ENCODE measurements at places on chromosomes 2 and 18.
A peak's percentile ranks its signal among the peaks of the same experiment; 100 is the strongest.

- peak; percentile 55 for DNase-seq
Observed at GRCh38 chr2:43218702-43219382, 7.6 kb downstream of the ZFP36L2 start.

DNA sequence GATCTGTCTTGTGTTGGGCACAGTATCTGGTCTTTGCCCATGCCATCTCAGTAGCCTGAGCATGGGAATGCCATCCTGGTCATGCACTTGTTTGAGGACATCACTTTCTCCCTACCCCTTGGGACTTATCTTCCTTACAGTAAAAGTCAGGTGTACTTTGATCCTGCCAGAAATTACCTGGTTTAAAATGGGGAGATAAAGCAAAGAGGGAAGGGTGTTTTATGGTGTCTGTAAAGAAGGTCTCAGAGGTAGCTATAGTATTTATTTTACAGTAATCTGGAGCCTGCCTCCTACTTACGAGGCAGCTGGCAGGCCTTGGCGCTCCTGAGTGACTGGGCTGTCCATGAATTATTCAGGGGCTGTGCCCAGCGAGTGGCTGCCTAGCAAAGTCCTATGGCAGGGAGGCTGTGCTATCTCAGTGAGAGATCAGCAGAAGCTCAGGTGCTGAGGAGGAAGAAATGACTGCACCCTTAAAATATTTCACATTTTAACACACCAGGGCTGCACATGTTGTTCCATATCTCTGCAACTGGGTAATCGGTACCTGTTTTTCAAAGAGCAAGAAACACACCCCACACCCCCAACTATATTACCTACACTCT is 93.9 kb downstream of the SPTBN1 start:
- no peak for DNase-seq

DNA sequence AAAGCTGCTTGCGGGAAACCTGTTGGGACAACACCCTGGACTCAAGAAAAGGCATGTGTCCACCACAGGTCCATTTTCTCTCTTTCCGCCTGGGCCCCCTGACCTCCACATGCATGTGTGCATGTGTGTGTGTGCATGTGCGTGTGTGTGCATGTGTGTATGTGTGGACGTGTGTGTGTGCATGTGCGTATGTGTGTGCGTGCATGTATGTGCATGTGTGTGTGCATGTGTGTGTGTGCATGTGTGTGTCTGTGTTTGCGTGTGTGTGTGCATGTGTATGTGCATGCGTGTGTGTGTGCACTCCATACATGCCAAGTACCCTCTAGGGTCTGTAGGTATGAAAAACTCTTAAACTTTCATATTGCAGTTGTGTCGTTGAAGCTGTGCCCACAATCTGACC is 16.3 kb downstream of the CAPN14 start:
- no peak for DNase-seq

DNA sequence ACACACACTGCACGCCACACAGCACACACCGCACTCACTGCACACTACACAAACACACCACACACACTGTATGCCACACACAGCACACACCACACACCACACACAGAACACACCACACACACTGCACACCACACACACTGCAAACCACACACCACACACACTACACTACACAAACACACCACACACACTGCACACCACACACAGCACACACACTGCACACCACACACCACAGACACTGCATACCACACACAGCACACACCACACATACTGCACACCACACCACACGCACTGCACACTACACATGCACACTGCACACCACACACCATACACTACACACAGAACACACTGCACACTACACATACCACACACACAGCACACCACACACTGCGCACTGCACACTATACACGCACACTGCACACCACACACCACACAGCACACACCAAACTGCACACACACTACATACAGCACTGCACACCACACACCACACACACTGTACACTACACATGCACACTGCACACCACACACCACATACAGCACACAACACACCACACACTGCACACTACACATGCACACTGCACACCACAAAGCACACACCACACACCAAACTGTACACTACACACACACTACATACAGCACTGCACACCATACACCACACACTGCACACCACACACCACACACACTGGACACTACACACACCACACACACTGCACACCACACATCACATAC is 59.6 kb downstream of the ASB1 start:
- no peak for DNase-seq

DNA sequence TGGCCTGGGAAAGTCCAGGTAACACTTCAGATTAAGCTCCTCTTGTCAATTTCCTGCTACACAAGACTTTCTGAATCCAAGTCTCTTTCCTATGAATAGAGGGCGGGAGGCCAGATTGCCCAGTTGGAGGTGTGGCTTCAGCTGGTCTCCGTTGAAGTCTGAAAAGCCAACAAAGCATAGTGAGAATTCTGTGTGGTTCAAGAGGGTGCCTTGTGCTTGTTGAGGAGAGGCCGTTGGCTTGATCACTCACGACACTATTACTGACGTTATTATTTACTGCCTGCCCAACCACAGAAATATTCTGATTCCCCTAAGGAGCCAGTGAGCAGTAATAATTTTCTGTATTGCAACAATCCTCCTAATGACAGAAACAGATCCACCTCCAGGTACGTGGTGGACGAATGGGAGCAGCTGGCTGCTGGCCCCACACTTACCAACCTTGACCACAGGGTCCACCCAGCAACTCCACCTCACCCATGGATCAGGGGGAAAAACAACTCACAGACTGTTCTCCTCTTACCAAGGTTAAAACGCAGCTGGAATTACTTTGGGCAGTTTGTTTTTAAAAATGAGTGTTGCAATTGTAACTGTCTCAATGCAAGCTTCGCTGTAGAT is 21.9 kb downstream of the NRP2 start:
- DNase-seq = no peak

- DNase-seq = no peak
Observed at GRCh38 chr2:66888791-66889631, 454.1 kb downstream of the MEIS1 start.

DNA sequence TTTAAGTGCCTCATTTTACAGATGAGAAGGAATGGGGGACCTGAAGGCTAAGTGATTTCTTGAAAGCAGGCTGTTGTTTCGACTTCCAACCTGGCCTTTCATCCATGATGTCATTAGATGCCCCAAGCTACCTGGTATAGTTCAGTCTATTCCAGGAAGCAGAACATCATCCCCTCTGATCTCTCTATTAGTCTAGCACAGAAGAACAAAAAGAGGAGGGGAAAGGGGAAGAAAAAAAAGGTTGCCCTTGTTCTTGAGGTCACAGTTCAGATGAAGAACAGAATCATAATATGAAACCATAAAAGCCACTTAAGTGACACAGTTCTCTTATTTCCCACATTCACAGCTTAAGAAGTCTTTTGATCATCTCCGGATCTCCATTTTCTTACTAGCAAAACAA is 386.2 kb upstream of the HNRNPA3 start:
- no peak for DNase-seq

DNA sequence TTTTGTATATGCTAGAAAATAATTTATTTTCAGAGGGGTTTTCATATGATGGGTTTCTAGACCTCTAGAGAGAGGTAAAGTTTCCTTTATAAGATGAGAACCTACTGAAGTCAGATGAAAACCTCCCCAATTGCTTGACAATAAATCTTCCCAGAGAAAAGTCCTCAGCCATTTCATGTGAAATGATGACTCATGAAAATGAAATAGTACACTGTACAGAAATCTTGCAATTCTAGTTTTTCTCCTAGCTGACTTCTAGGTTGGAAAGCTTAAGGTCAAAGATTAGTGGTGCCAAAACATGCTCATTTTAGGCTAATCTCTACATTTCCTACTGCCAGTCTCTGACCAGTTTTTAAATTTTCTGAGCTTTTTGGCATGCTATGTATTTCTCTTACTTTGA is 826.5 kb upstream of the FSHR start:
- DNase-seq = no peak

- DNase-seq = no peak
Observed at GRCh38 chr2:15812187-15812780, 128.1 kb upstream of the MYCN start.

- DNase-seq = no peak
Observed at GRCh38 chr18:53991202-53991601, 233.3 kb downstream of the MBD2 start.

GRCh38 chr2:117981810-117982209 is 32.1 kb downstream of the CCDC93 start:
- DNase-seq = no peak

- peak; percentile 12 for DNase-seq
Observed at GRCh38 chr2:45169339-45170190, 160.3 kb upstream of the SIX2 start.

GRCh38 chr2:165874445-165875039 is 79.0 kb downstream of the TTC21B start:
- DNase-seq = no peak

GRCh38 chr2:126699018-126699417 is 43.1 kb downstream of the GYPC start:
- DNase-seq = no peak

- no peak for DNase-seq
Observed at GRCh38 chr2:143251681-143252080, 122.5 kb downstream of the ARHGAP15 start.

DNA sequence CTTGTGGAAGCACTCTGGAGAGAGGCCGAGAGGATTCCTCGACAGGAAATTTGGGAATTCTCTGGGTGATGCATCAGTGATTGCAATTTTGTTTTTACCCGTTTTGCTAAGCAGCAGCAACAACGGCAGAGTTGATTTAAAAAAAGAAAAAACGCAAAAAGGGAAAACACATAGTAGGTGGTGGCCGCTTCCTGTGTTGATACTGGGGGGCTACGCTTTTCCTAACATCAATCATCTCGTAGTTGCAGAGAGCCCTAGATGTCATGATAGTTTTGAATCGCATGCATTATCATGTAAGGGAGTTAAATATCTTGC is 271 bp upstream of the RBM43 start:
- no peak for DNase-seq

- DNase-seq = no peak
Observed at GRCh38 chr18:59145055-59145454, 5.4 kb downstream of the SEC11C start.

DNA sequence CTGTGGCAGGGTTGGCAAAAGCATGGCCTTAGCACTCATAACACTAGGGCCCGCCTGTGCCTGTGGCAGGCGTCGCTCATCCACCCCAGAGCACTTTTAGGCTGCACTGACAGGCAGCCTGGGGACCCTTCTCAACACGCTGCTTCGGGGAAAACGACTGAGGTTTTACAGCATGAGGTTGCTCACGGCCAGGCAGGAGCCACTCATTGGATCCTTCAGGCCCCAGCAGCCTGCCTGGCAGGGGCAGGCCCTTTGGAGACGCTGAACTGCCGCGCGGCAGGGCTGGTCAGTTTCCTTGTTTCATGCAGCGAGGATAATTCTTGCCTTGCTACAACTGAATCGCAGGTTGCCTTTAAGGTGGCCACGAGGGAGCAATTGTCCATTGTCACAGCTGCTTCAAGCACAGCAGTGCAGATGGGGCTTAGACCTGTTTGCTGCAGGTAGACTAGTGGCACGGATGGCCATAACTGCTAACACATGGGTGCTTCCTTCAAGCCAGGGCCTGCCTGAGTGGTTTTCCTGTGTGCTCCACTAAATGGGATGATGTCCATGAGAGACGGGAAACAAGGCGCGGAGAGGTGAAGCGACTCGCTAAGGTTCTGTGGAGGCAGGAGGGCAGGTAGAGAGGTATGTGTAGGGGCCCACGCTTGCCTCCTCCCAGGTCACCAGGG is 49.9 kb upstream of the HS6ST1 start:
- no peak for DNase-seq

- DNase-seq = no peak
Observed at GRCh38 chr2:45083175-45083574, 73.9 kb upstream of the SIX2 start.

DNA sequence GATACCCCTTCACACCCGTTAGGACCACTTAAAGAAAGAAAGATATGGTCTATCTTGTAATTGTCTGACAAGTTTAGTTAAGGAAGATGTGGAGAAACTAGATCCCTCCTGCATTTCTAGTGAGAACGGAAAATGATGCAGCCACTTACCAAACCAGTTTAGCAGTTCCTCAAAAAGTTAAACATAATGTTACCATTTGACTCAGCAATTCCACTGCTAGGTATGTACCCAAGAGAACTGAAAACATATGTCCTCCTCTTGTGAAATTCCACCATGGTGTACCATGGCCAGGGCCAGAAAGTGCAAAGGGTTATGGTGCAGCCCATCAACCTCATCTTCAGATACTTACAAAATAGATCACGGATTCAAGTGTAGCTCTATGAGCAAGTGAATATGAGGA is 79.0 kb upstream of the ID2 start:
- DNase-seq = no peak

DNA sequence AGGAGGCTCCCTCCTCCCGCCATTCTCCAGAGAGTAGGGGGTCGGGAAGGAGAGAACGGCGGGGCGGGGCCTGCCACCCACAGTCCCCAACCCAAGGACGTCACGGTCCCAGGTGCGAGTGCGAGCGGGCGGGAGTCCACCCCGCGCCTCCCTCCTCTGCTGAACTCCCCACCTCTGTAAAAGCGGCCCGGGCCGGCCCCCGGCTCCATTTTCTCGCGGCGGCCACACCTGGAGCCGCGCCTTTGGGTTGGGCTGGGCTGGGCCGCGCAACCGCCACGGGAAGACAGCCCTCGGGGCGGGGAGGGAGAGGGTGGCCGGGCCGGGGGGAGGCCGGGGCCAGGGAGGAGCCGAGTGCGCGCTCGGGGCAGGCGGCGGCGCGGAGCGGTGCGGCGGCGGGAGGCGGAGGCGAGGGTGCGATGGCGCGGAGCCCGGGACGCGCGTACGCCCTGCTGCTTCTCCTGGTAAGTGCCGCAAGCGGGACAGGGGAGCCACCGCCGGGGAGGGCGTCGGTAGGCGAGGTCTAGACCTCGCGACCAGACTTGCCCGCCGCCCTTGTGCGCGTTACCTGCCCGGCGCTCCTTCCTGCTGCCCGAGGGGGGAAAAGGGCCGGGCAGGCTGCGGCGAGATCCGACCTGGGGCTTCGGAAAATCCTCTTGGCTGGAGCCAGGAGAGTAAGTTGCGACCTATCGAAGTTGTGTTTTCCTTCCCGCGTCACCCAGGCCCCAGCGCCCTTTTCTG is at the start of gene DSG2:
Gene DSG2 (plus strand): TSS at position 342 of the 738 bp plus-strand sequence. CDS start 75 bp downstream, at position 417.
- peak; percentile 42 for DNase-seq

- DNase-seq = no peak
Observed at GRCh38 chr2:157269060-157269459, 11.6 kb downstream of the GALNT5 start.

- no peak for DNase-seq
Observed at GRCh38 chr18:7926526-7926925, 359.4 kb downstream of the PTPRM start.

- DNase-seq = no peak
Observed at GRCh38 chr2:176779917-176780316, 432.7 kb upstream of the HNRNPA3 start.

DNA sequence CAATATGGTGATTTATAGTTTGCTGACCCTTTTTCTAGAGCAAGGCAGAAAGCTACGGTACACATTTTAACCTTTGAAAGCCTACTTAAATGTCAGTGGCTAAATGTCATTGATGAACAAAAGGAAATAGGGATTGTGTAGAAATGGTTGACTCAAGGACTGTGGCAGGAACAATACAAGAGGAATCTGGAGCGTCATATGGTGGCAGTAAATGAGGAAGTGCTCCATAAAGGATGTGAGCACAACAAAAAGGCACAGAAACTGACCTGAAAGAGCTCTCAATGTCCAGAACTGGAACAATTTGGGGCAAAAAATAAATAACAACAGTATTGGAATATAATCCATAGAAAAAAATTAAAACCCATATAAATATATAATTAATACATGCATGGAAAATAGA is 443.9 kb upstream of the VRK2 start:
- no peak for DNase-seq

- DNase-seq = no peak
Observed at GRCh38 chr18:78292618-78293380, 686.8 kb upstream of the SALL3 start.

Measured in stimulated activated naive CD8-positive, alpha-beta T cell treated with anti-CD3 and anti-CD28 coated beads, Interleukin-15, Interleukin-2, amounts not matched to agents 100 U/mL and 50 U/mL, for 24 hours (primary cell).